Naive thymus-derived CD4-positive, alpha-beta T cell (primary cell): ENCODE measurements at places on chromosomes 5 and 9. TPM values are rescaled to one million over a fixed set of nuclear protein-coding genes. Genes with fewer than 3 reads are reported as not detected.

Gene ZNF300
- polyA plus RNA-seq, result 0.58 TPM

Gene SUSD3
- 186 TPM for polyA plus RNA-seq

GRCh38 chr5:39340506-39340905, 23.8 kb downstream of the C9 start:
- no peak for DNase-seq

- DNase-seq, result no peak
These were observed 106.5 kb upstream of the EGFLAM start for GRCh38 chr5:38151878-38152277.

- DNase-seq, result peak; percentile 38
These were observed at the start of gene FGD3 for GRCh38 chr9:92947268-92948037. TSS of gene FGD3 (plus strand) at chr9:92947523. CDS start at chr9:92976257, 28,734 bp downstream.
